ENCODE measurements at places on chromosomes 3 and 15. TPM values are rescaled to one million over a fixed set of nuclear protein-coding genes. Genes with fewer than 3 reads are reported as not detected.
A peak's percentile ranks its signal among the peaks of the same experiment; 100 is the strongest.

The LIPC gene
- total RNA-seq: 0.52 TPM

The A4GNT gene
- total RNA-seq: not detected

- no peaks in the 10 kb centered on the region for H3K27me3 ChIP-seq
- H3K27ac ChIP-seq: no peak overlapping the region
- no peak for DNase-seq
- no peaks in the 10 kb centered on the region for H3K36me3 ChIP-seq
- no peak overlapping the region for H3K4me3 ChIP-seq
These were observed 761.3 kb upstream of the GRM7 start for GRCh38 chr3:6099458-6100075.

DNA sequence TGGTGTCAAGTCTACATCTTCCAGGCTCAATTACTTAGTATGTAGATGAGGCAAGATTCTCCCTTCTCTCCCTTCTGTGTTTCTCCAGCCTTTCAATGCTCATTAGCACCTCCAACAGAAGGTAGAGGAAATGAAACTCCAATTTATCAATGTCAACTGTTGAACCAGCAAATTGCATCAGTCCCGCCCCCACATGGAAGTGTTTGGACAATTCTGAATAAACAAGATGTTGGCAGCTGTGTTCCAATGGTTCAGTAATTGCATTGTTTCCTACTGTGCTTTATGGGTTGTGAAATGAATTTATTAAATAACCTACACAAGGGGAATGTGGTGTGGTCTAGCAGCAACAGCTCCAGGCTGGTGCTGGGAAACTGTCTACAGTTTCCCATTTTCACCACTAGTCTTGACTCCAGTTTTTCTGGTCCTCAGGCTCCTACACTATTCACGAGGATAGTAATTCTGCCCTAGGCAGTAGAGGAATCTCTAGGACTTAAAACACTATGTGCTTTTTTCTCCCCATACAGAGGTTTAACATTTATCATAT lies 91.9 kb downstream of the MB21D2 start:
- H3K27ac ChIP-seq: no peak overlapping the region
- no peaks in the 10 kb centered on the region for H3K36me3 ChIP-seq
- H3K4me3 ChIP-seq: no peak overlapping the region
- no peak for DNase-seq
- H3K27me3 ChIP-seq: no peaks in the 10 kb centered on the region

The CCK gene
- total RNA-seq: not detected

DNA sequence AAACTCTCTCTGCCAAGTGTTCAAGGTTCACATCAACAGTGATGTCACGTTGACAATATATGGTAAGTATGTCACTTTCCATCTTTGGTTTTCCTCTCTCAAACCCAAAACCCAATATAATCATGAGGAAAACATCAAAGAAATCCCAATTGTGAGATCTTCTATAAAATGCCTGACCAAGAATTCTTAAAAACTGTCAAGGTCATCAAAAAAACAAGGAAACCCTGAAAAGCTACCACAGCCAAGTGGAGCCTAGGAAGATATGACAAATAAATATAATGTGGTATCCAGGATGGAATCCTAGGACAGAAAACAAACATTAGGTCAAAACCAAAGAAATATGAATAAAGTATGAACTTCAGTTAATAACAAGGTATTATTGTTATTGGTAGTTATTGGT lies 85.2 kb upstream of the CCDC39 start:
- DNase-seq: no peak
- no peaks in the 10 kb centered on the region for H3K36me3 ChIP-seq
- H3K27ac ChIP-seq: no peak overlapping the region
- no peaks in the 10 kb centered on the region for H3K4me1 ChIP-seq
- no peaks in the 10 kb centered on the region for H3K27me3 ChIP-seq

- no peaks in the 10 kb centered on the region for H3K27me3 ChIP-seq
- H3K4me3 ChIP-seq: no peak overlapping the region
- H3K36me3 ChIP-seq: no peaks in the 10 kb centered on the region
- peak overlapping the region; percentile 8 for H3K27ac ChIP-seq
- no peak for DNase-seq
These were observed 63.2 kb downstream of the PDE8A start for GRCh38 chr15:85044894-85045293.

- H3K4me1 ChIP-seq: peaks cover 4% of the 10 kb centered on the region
- DNase-seq: no peak
- H3K4me3 ChIP-seq: no peak overlapping the region
- H3K27me3 ChIP-seq: no peaks in the 10 kb centered on the region
These were observed 56.6 kb downstream of the P3H2 start for GRCh38 chr3:190064112-190064511.

DNA sequence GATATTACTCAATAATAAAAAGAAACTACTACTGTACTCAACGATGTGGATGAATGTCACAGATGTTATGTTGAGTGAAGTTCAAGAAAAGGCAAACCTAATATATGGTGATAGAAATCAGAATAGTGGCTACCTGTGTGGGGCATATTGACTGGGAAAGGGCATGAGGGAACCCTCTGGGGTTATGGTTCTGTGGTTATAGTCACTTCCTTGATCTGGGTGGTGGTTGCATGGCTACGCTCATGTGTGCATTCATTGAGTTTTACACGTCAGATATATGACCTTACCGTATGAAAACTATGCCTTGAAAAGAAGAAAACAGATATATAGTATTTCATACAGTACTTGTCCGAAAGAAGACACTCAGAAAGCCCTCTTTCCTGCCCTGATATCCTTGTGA lies 331.0 kb upstream of the LRRFIP2 start:
- peaks cover 17% of the 10 kb centered on the region for H3K36me3 ChIP-seq
- no peak for DNase-seq
- H3K27me3 ChIP-seq: no peaks in the 10 kb centered on the region
- H3K27ac ChIP-seq: no peak overlapping the region

GRCh38 chr3:168249550-168250414 lies 154.1 kb upstream of the GOLIM4 start:
- H3K4me3 ChIP-seq: peak overlapping the region; percentile 50
- peak overlapping the region; percentile 75 for H3K27ac ChIP-seq
- DNase-seq: peak; percentile 62

DNA sequence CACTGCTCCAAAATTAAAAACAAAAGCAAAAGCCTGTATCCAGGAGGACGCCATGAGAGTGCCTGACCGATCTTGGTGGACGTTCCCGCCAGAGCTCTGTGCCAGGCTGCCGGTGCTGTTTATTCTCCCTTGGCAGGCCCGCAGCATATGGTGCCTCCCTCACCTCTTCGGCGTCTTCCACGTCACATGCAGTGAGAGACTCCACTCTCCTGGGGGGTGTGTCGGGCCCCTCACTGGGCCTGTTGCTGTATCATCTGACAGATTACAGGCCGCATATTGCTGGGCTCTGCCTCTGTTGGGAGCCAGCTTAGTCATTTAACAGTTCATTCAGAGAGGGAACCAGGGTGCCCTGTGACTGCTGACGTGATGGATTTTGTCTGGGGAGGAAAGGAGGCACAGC lies 86.4 kb upstream of the ARRDC4 start:
- H3K36me3 ChIP-seq: no peaks in the 10 kb centered on the region
- H3K4me3 ChIP-seq: no peak overlapping the region
- no peaks in the 10 kb centered on the region for H3K4me1 ChIP-seq
- H3K27me3 ChIP-seq: no peaks in the 10 kb centered on the region

GRCh38 chr3:188832961-188833721 lies 338.6 kb upstream of the TPRG1 start:
- peaks cover 22% of the 10 kb centered on the region for H3K4me1 ChIP-seq
- H3K4me3 ChIP-seq: no peak overlapping the region
- no peak for DNase-seq

DNA sequence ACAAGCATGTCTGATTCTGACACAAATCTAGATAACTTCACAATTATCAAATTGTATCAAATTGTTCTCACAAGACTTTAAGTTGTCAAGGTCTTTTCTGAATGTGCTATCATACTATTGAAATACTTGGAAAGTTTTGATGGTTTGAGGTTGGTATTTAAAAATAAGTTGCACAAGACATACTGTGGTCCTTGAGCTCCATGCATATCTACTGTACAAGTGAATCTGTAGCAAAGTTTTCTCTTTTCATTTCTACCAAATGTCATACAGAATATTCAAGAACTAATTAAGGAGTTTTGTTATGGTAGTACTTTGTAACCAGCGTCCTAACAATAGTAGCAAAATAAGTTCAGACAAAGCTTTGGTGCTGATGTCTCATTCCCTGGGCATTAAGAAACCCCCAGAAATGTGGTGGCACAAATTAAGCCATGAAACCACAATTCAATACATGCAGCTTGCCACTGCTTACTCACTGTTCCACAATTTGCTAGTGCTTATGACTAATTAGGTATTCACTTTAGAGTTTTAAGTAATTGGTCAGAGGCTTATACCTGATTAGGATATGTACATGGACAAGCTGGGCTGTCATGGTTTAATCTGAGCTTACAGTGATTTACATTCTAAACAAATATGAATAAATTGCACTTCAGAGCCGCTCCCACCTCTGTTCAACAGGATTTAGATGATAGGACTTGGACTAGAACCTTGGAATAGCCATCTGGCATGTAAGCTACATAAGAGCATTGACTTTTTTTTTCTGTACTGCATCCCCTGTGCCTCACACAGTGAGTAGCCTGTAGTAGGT lies 8.8 kb downstream of the TBC1D23 start:
- no peaks in the 10 kb centered on the region for H3K36me3 ChIP-seq
- no peak for DNase-seq
- no peaks in the 10 kb centered on the region for H3K4me1 ChIP-seq
- H3K27ac ChIP-seq: no peak overlapping the region
- no peaks in the 10 kb centered on the region for H3K27me3 ChIP-seq

DNA sequence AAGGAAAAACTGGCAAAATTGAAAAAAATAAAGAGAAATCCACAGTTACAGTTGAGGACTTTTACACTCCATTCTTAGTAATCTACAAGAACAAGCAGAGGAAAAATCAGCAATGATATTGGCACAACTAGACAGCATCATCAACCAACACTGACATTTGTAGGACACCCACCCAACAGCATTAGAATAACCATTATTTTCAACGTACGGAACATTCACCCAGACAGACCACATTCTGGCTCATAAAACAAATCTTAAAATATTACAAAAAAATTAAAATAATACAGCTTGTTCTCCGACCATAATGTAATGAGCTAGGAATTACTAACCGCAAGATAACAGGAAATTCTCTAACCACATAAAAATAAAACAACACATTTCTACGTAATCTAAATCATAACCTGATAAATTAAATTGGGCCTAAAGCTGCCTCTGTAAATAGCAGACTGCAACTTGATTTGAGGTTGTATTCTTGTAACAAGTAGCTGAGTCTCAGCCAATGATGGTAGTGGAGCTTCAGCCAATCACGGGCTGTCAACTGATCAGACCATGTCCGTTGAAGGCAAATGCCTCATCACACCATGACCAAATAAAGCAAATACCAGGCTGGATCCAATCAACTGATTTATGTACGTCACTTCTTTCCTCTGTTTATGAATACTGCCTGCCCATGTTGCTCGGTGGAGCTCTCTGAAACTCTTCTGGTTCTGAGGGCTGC lies 9.2 kb downstream of the PLSCR4 start:
- no peak overlapping the region for H3K4me3 ChIP-seq
- no peaks in the 10 kb centered on the region for H3K4me1 ChIP-seq
- no peaks in the 10 kb centered on the region for H3K36me3 ChIP-seq
- H3K27me3 ChIP-seq: no peaks in the 10 kb centered on the region

The ITPKA gene
- total RNA-seq: 0.90 TPM

GRCh38 chr15:80706161-80706560 lies 11.1 kb downstream of the ABHD17C start:
- no peaks in the 10 kb centered on the region for H3K36me3 ChIP-seq
- DNase-seq: no peak
- no peak overlapping the region for H3K27ac ChIP-seq
- no peaks in the 10 kb centered on the region for H3K27me3 ChIP-seq
- no peaks in the 10 kb centered on the region for H3K4me1 ChIP-seq
- H3K4me3 ChIP-seq: no peak overlapping the region

The SOX14 gene
- not detected for total RNA-seq

The SOX2 gene
- total RNA-seq: 0.51 TPM

GRCh38 chr3:186275436-186275835 lies 86.6 kb downstream of the DGKG start:
- DNase-seq: no peak
- no peak overlapping the region for H3K4me3 ChIP-seq
- H3K27ac ChIP-seq: no peak overlapping the region
- no peaks in the 10 kb centered on the region for H3K27me3 ChIP-seq

GRCh38 chr3:26505399-26505798 lies 117.2 kb upstream of the LRRC3B start:
- H3K4me1 ChIP-seq: no peaks in the 10 kb centered on the region
- H3K27me3 ChIP-seq: no peaks in the 10 kb centered on the region
- no peaks in the 10 kb centered on the region for H3K36me3 ChIP-seq
- H3K4me3 ChIP-seq: no peak overlapping the region

GRCh38 chr3:110021659-110022058 lies 684.3 kb upstream of the DPPA4 start:
- no peaks in the 10 kb centered on the region for H3K4me1 ChIP-seq
- no peak overlapping the region for H3K4me3 ChIP-seq
- no peaks in the 10 kb centered on the region for H3K36me3 ChIP-seq
- DNase-seq: no peak

DNA sequence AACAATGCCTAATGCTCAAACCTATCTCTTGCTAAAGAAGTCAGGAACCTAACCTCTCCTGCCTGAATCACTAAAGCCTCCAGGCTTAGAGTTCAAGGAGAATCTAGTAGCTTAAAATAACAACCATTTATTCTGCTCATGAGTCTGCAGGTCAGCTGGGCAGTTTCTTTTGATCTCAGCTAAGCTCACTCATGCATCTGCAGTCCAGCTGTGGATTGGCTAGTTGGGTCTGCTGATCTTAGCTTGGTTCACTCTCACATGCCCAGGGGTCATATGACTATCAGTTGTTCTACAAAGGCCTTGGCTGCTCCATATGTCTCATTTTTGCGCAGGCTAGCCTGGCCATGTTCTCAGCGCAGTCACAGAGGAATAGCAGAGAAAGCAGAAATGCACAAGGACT lies 109.2 kb upstream of the STT3B start:
- H3K4me1 ChIP-seq: no peaks in the 10 kb centered on the region
- H3K27ac ChIP-seq: no peak overlapping the region
- no peaks in the 10 kb centered on the region for H3K27me3 ChIP-seq
- no peak overlapping the region for H3K4me3 ChIP-seq
- no peaks in the 10 kb centered on the region for H3K36me3 ChIP-seq
- DNase-seq: no peak

The GOLGA8O gene
- total RNA-seq: not detected

GRCh38 chr3:171358881-171359198 lies 101.4 kb downstream of the TNIK start:
- H3K27me3 ChIP-seq: no peaks in the 10 kb centered on the region
- no peaks in the 10 kb centered on the region for H3K36me3 ChIP-seq
- H3K27ac ChIP-seq: no peak overlapping the region
- H3K4me1 ChIP-seq: no peaks in the 10 kb centered on the region
- DNase-seq: no peak
